ENCODE measurements at places on chromosomes 16 and 17.

DNA sequence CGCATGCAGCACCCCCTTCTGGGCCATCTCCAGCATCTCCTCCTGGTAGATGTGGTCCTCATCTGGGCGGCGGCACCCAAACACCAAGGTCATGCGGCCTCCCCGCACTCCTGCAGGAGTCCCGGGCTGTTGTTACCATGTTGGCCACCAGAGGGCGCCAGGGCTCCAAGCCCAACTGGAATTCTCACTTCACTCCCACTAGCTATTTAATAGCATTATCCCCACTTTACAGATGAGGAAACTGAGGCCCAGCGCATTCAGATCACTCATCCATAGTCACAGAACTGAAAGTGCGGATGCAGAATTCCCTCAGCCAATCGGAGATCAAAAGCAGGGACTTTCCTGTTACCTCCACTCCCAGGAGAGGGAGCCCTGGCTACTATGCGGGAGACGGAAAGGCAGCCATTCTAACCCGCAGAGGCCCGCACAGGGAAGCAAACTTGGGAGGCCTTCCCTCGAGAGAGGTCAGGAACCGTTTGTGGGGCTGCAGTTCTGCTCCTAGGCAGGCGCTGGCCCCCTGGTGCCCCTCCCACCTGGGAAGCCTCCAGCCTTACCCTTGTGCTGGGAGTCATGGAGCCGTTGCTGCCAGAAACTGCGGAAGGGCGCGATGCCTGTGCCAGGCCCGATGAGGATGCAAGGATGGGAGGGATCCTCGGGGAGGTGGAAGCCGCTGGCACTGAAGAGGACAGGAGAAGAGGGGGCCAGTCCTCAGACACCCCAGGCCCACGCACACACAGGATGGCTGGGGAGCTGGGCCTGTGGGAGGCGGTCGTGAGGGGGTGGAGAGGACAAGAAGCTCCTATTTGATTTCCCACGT lies 40.1 kb downstream of the NOS2 start:
- DNase-seq = peak; percentile 93

DNA sequence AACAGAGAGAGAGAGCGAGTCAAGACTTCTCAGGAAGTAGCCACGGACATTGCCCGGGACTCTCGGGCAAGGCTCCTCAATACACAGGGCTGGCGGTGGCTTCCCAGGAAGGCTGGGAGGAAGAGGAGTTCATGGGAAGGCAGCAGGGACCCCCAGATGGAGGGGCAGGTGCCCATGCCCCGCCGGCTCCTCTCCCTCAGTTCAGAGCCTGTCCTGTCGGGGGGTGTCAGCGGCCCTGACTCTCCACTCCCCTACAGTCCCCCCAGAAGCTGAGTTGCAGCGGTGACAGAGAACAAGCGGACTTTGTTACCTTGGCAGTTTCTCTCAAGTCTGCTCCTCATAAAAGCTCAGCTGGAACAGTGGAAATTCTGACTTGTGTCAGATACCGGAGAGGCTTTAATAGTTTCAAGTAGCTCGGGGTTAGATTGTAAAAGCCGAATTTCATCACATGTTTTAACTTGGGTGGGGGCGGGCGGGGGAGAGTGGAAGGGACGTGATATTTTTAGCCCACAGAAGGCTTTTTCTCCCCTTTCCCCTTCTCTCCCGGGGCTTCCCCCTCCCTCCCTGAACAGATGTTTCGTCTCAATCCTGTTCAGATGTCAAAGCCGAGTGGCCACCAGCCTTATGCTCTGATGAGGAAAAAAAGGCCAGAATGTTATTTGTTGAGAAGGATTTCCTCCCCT lies 65.2 kb downstream of the NKD1 start:
- DNase-seq = no peak

GRCh38 chr16:17396762-17397498 lies 73.8 kb downstream of the XYLT1 start:
- DNase-seq = no peak

- DNase-seq = no peak
These were observed 1.0 kb downstream of the MGRN1 start for GRCh38 chr16:4625560-4626159.

DNA sequence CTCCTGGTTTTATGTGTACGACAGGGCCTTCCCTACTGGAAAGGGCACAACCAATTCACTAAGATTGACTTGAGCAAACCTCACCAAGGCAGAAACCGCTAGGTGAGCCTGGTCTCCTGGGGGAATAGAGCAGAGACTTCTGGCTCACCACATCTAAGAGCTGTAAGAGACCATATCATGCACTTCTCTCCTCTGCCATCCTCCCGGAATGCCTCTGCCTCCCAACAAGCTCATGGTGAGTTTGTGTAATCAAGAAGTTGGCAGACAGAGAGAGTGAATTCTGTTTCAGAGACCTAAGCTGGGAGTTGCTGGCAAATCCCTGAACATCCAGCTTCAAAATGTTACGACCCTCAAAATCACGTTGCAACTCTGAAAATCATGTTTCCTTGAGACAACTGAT lies 154.8 kb downstream of the SLC39A11 start:
- DNase-seq = no peak

- no peak for DNase-seq
These were observed 90.2 kb upstream of the ERCC4 start for GRCh38 chr16:13829697-13830299.
